ENCODE measurements at places on chromosomes 3 and 15.

GRCh38 chr3:62631488-62631887 is 243.7 kb downstream of the CADPS start:
- no peaks in the 10 kb centered on the region for H3K4me1 ChIP-seq
- DNase-seq: no peak
- H3K4me3 ChIP-seq: no peak overlapping the region

DNA sequence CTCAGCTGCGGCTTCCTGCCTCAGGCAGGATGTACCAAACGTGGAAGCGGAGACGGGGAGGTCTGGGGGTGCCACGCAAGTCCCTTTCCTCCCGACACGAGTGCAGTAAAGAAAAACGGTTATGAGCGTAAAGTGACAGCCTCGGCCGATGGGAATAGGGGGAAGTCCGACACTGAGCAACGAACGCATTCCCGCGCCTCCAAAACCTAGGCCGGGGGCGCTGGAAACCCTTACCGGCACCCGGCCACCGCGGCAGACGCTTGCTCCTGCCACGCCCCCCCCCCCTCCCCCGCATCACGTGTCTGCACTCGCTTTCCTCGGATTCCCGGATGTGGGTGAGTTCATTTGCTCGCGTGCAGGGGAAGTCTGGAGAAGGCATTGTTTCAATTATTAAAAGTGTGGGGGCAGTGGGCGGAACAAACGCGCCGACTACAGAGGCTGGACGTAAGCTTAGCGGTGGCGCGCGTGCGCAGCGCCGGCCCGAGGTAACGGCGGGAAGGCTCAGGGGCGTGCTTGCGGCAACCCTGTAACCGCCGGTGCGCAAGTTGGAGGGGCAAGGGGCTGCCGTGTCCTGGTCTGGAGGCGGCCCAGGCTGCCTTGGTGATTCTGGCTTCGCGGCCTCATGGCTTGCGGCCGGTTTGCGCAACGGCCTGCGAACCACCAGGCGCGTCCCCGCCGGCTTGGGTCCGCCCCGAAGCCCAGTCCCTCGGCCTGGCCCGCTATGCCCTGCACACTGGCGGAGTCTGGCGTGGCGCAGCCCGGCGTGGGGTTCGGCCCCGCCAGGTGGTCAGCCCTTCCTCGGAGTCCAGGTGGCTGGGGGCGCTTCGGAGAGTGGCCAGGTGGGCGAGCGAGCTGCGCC is at the start of the genes ANAPC13 and CEP63:
Gene ANAPC13 (minus strand): TSS at position 268 of the 859 bp plus-strand sequence. CDS start 3,081 bp downstream, outside the sequence.
Gene CEP63 (plus strand): TSS at position 340 of the 859 bp plus-strand sequence. CDS start 9,264 bp downstream, outside the sequence.
- peak; percentile 98 for DNase-seq

- no peaks in the 10 kb centered on the region for H3K4me1 ChIP-seq
- no peaks in the 10 kb centered on the region for H3K36me3 ChIP-seq
- H3K27me3 ChIP-seq: peaks cover 7% of the 10 kb centered on the region
- no peak for DNase-seq
Observed at GRCh38 chr15:89368566-89369223, 34.1 kb upstream of the POLG start.

DNA sequence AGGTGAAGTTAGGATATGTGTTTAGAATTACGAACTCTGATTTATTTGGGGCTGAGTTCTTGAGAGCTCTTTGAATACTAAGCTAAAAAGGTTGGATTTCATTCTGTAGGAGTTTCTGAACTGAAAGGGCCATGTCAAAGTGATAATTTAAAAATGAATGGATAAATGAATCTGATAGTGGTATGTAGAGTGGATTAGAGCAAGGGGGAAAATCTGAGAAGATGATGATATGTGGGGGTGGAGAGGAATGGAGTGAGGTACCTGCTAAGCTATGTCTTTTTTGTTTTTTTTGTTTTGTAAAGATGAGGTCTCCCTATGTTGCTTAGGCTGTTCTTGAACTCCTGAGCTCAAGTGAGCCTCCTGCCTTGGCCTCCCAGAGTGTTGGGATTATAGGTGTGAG is 44.6 kb upstream of the SLC22A13 start:
- H3K27ac ChIP-seq: no peak overlapping the region
- H3K4me1 ChIP-seq: no peaks in the 10 kb centered on the region
- no peak overlapping the region for H3K4me3 ChIP-seq
- no peak for DNase-seq

GRCh38 chr15:74780523-74781430 is 1.1 kb upstream of the CSK start:
- no peak overlapping the region for H3K27ac ChIP-seq
- peaks cover 39% of the 10 kb centered on the region for H3K4me1 ChIP-seq
- H3K4me3 ChIP-seq: peak overlapping the region; percentile 76
- no peaks in the 10 kb centered on the region for H3K27me3 ChIP-seq
- DNase-seq: no peak

All from SJCRH30 (cell line).